EH (cell line): ENCODE measurements at places on chromosomes 4 and X.

- DNase-seq: no peak
Measured at GRCh38 chr4:75040703-75041102, 107.8 kb downstream of the PARM1 start.

- peak; percentile 88 for DNase-seq
Measured at GRCh38 chr4:37981844-37982720, 21.9 kb downstream of the PTTG2 start.

- peak; percentile 80 for DNase-seq
Measured at GRCh38 chr4:107600436-107600835, 119.6 kb downstream of the PAPSS1 start.

- peak; percentile 40 for DNase-seq
Measured at GRCh38 chr4:77927991-77928925, 65.6 kb downstream of the MRPL1 start.

DNA sequence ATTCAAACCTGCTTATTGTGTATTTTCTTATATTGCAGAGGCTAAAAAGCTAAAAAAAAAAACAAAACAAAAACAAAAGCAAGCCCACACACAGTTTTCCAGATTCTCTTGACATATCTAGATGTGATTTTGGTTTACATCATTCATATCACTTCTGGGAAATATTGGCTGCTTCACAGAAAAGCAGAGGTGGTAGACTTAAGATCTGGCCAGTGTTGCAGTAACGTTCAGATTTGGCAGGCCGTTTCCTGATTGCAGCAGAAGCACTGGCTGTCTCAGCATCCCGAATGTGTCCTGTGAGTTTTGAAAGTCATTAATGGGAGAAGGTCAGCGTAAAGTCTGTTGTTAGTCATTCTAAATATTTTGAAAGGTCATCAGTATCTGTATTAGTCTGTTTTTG lies 2062.0 kb downstream of the ARAP2 start:
- DNase-seq: peak; percentile 15

DNA sequence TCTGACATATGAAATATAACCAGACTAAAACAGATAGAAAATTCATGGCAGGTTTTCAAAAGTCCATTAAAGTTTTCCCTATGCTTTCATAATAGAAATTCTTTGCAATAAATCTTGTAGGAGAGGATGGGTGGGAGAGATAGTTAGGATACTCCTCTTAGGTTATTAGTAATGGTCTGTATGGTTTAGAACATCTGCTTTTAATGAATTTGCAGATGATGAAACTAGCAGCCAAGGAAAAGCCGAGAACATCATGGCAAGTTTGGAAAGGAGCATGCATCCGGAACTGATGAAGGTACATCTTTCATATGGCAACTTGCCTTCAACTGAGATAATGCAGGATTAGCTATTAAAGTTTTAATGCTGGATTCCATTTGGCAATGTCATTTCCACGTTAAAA lies 70.7 kb downstream of the DOCK11 start:
- DNase-seq: peak; percentile 79

- no peak for DNase-seq
Measured at GRCh38 chr4:165331359-165331758, 3.9 kb downstream of the MSMO1 start.

DNA sequence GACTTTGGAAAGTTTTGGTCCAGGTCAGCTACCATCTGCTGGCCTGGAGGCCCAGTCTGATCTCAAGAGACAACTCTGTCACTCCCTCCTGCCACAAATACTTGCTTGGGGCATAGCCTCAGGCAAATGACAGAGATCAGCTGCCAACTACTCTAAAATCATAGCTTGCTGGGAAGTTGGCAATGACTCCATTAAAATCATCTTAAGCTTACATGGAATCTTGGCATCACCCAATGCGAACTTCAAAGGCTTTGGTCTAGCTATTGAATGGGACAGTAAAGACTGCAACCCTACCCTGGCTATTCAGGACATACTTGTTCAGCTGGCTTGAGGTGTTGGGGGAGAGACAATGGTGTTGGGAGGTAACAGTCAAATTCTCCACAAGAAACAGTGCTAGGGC lies 7.0 kb upstream of the USO1 start:
- no peak for DNase-seq

- no peak for DNase-seq
Measured at GRCh38 chrX:68492583-68492982, 6.3 kb upstream of the YIPF6 start.

GRCh38 chr4:88359558-88359957 lies 19.1 kb upstream of the HERC6 start:
- DNase-seq: no peak

GRCh38 chr4:147674073-147674472 lies 9.9 kb downstream of the PRMT9 start:
- no peak for DNase-seq

- DNase-seq: no peak
Measured at GRCh38 chr4:146232131-146232722, 17.9 kb downstream of the REELD1 start.

GRCh38 chr4:187073820-187074219 lies 350.2 kb upstream of the FAT1 start:
- no peak for DNase-seq

DNA sequence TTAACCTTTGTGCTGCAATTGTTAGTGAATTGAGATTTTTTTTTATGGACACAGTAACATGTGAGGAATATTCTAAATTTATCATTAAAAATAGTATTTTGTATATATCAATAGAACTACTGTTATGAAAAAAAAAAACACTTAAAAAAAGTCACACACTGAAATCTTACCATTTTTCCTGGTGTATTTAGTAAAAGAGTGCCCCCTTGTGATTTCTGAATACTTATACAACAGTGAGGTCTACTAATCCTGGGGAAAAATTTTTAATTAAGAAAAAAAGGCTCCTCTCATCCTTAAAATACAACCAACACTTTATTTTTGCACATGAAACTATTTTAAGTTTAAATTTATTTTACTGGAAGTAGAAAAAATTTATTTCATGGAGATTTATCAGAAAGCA lies 56.4 kb upstream of the SPOCK3 start:
- no peak for DNase-seq

DNA sequence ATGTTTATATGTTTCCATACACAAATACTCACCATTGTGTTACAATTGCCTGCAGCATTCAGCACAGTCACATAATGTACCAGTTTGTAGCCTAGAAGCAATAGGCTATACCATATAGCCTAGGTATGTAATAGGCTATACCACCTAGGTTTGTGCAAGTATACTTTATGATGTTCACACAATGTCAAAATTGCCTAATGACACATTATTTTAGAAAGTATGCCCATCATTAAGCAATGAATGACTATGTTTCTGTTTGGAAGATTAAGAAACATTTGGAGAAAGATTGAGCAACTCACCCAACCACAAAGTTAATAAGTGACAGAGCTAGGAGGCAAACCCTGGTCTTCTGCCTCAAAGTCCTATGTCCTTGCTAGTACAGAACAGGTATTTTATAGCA lies 96.8 kb upstream of the GRIA3 start:
- DNase-seq: peak; percentile 65

DNA sequence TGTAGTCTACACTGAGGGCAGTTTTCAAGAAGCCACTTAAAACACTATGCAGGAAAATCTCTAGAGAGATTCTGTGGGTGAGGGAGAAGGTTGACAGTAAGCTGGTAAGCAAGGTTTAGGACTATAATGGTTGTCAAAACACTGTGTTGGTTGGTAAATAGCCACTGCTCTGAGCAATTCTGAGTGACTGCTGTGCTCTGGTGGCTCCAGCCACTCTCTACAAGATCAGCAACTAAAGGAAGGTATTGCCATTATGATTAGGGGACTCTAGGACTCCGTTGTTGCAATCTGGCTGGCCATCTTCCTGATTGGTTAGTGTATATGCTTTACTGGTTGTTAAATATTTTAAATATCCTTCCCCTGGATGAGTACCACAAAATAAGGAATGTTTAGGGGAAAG lies 5.5 kb upstream of the FAM47E start:
- no peak for DNase-seq

DNA sequence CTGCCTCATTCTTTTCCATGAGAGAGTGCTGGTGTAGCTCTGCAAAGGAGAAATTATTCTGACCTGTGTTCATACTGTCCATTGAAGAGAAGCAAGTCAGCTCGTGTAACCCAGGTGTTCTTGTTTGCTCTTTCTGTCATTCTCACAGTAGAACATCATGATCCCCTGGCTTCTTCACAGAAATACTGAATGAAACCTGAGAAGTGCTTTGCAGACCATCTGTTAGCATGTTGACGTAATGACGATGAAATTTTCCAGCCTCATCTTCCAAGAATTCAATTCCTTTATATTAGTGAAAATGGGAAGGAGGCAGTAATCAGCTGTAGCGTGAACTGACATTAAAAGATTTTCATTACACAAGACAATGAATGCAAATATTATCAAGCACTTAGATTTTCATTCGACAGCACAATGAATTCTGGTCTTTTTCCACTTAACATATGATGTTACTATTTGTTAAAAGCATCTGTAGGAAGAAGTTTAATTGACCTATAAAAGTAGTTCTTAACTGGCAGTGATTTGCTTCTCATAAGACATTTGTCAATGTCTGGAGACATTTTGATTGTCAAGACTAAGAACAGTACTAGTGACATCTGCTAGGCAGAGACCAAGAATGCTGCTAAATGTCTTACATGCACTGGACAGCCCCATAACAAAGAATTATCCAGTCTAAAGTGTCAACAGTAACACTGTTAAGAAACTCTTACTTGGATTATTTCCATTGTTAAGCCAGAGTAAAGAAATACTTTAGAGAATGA lies 246.3 kb downstream of the BANK1 start:
- DNase-seq: peak; percentile 53

DNA sequence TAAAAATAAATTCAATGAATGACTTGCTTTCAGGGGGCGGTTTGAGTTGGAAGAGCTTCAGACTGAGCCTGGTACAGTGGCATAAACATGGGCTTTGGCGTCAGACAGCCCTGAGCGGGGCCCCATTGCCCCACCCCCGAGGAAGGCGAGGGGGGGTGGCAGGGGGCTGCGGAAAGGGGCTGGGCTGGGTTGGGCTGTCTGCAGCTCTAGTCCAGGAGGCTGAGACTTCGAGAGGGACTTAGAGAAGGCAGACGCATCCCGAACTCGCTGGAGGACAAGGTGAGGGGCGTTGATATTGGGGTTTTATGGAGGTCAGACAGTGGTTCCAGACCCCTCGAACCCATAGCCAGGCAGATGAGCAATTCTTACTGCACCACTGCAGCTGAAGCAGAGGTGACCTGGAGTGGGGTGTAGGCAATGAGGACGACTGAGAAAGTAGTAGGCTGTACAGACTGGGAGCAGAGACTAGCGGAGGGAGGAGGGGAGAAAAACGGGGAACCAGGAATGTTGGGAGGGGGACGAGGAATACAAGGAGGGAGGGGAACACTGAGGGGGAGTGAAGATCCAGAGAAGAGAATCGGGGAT lies at the start of gene MAGED2:
Gene MAGED2 (plus strand): TSS at position 222 of the 585 bp plus-strand sequence. CDS start 1,587 bp downstream, outside the sequence.
- DNase-seq: peak; percentile 30

GRCh38 chrX:53281963-53282695 lies 745 bp upstream of the IQSEC2 start:
- no peak for DNase-seq

- DNase-seq: peak; percentile 88
Measured at GRCh38 chr4:72319601-72320021, 249.4 kb downstream of the ADAMTS3 start.

GRCh38 chr4:126748736-126749135 lies 884.0 kb upstream of the INTU start:
- peak; percentile 44 for DNase-seq

- peak; percentile 46 for DNase-seq
Measured at GRCh38 chr4:177464026-177464425, 21.8 kb upstream of the AGA start.

- DNase-seq: peak; percentile 90
Measured at GRCh38 chr4:118173956-118174725, 139.9 kb downstream of the NDST3 start.

GRCh38 chr4:23654791-23655190 lies 235.1 kb downstream of the PPARGC1A start:
- DNase-seq: no peak

DNA sequence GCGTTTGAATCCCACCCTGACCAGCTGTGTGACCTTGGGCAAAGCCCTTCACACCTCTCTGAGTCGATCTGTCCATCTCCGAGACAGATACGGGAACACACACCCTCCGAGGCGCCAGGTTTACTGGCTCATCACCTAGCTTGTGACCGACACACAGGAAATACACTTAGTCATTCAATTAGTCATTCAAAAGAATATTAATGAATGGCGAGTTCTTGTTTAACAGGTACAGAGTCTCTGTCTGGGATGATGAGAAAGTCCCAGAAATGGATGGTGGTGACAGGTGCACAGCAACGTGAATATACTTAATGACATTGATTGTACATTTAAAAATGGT lies 80.6 kb downstream of the PPP2R2C start:
- no peak for DNase-seq
